Stimulated activated CD8-positive, alpha-beta memory T cell treated with anti-CD3 and anti-CD28 coated beads, Interleukin-4, amount 100 ng/mL, for 1 hour (primary cell): ENCODE measurements at places on chromosomes 7 and 10.

DNA sequence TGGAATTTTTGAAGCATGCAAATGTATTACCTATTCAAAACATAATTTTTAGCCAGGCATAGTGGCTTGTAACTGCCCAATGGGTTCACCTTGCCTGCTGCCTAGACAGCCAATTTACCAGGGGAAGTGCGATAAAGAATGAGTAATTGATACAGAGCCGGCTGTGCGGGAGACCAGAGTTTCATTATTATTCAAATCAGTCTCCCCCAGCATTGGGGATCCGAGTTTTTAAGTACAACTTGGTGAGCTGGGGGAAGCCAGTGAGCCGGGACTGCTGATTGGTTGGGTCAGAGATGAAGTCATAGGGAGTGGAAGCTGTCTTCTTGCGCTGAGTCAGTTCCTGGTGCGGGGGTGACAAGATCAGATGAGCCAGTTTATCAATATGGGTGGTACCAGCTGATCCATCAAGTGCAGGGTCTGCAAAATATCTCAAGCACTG lies 29.1 kb upstream of the NRBF2 start:
- no peak for DNase-seq

- DNase-seq: no peak
These were observed 187.2 kb upstream of the CELF2 start for GRCh38 chr10:10830293-10830986.

DNA sequence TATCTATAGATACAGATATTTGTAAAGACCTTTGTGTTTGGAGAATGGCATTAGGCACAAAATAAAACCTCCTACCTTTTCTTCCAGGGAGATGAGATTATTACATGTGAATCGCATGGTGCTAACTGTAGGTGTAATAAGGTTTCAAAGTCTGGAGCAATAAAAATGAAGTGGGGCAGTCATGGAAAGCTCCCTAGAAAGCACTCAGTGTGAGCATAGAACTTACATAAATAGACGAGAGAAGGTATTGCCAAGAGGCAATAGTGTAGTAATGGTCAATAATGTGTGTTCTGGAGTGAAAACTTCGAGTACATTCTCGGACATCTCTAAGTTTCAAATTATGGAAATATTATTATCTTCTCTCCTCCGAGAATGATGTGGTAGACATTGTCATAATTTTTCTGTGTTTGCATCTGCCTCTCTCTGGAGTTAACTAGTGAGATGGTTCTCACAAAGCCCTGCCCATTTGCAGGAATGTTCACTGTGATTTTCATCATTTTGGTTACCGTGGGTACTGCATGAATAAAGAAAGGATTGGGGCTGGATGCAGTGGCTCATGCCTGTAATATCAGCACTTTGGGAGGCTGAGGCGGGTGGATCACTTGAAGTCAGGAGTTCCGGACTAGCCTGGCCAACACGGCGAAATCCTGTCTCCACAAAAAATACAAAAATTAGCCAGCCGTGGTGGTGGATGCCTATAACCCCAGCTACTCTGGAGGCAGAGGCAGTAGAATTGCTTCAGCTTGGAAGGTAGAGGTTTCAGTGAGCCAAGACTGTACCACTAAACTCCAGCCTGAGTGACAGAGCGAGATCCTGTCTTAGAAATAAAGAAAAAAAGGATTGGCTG lies 10.6 kb downstream of the VIM start:
- DNase-seq: no peak

DNA sequence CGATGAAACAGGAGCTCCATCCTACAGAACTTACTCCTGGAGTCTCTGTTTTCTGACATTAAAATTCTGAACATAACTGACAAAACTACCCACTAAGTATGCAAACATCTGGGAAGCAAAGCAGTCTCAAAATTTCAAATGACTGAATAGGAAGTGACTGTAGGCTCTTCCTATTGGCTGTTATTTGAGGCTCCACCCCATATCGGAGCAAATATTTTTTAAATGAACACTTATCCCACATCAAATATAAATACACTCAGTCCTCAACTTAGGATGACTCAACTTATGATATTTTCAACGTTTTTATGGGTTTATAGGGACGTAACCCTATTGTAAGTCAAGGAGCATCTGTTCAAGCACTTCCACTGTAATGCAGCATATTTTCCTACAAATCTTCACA lies 8.8 kb downstream of the HSPA12A start:
- no peak for DNase-seq

GRCh38 chr7:75820688-75821087 lies 7.1 kb upstream of the CCL24 start:
- no peak for DNase-seq
